Right lobe of liver (tissue), 6 donors: ENCODE measurements at places on chromosomes 2 and 18.

DNA sequence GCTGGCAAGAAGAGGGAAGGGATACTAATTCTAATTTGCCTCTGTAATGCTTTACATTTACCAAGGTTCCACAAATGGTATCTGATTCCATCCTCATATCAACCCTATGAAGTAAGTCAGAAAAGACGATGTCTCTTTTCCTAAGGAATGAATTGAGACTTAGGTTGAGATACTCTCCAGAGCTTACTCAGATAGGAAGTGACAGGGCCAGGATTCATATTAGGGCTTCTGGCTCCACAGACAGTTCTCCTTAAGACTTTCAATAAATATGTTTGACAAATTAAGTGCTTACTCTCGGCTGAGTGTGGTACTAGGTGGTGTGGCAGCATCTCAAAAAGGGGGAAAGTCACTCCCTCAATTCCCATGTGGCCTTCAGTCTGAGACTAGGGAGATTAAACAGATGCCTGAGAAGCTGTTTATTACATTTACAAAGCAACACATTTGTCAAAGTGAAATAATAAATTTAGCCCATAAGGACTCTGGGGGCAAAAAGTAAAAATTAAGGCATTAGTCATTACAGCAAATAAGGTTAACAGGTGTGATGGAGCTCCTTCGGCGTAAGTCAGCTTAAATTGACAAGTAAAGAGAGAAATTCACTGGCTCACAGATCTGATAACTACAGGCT is 14.2 kb downstream of the CDK15 start:
- DNase-seq: no peak

- no peak for DNase-seq
These were observed 57.0 kb upstream of the NOL4 start for GRCh38 chr18:34281722-34282121.

- no peak for DNase-seq
These were observed 564.4 kb upstream of the LINC00305 start for GRCh38 chr18:64713284-64713683.

DNA sequence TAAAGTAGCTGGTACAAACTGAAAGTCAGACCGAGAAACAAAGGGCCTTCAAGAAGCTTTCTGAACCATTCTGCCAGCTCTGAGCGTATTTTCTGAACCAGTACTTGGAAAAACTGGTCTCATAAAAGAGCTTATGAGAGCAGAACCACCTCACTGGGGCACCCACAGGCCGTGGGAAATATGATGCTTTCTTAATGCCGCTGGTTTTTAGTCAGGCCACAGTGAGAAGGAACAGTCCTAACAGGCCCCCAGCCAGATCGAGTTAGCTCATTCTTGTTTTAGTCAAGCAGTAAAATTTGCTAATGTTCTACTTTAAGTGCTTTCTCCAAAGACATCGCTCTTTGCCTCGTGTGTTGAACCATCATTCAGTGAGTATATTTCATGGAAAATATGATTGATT is 12.7 kb upstream of the NOSTRIN start:
- DNase-seq: no peak

GRCh38 chr2:43569921-43570320 is 25.9 kb downstream of the THADA start:
- no peak for DNase-seq

- no peak for DNase-seq
These were observed 94.0 kb upstream of the CNGA3 start for GRCh38 chr2:98252038-98252773.

DNA sequence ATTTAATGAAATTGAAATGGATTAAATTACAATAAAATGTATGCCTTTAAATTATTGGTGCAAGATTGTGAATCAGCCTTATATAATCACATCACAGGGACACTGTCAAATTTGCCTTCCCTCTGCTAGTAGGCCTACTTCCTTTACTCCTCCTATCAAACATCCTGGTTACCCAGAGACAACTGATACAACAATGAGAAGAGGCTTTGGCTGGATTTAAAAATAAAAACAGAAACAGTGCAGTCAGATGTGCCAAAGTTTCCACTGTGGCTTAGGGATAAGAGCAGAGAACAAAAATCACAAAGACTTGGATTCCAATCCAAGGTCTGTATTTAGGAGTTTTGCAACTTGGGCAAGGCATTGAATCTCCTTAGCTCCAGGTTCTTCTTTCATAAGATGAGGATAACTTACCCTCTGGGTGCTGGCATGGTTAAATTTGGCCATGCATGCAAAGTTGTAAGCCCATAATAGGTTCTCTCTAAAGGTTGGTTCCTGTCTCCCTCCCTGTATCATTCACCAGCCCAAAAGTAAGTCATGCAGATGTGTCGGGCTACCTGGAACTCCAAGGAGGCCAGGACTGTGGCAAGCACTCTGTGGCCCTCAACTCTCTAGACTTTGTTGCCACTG is 99.3 kb upstream of the LRATD1 start:
- DNase-seq: no peak

DNA sequence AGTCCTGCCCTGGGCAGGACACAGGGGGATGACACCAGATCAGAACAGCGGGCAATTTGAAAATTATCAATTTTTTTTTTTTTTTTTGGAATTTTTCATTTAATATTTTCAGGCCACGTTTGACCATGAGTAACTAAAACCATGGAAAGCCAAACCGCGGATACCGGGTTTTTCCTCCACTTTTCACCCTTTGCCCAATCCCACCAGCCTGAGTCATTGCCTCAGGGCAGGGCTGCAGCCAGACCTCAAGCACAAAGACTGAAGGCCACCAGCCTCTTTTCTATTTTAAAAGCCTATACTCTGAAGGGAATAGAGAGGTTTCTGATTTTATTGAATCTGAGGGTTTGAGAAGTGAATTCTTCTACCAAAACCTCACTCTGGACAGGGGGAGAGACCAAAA is 381.1 kb downstream of the IRS1 start:
- DNase-seq: no peak

DNA sequence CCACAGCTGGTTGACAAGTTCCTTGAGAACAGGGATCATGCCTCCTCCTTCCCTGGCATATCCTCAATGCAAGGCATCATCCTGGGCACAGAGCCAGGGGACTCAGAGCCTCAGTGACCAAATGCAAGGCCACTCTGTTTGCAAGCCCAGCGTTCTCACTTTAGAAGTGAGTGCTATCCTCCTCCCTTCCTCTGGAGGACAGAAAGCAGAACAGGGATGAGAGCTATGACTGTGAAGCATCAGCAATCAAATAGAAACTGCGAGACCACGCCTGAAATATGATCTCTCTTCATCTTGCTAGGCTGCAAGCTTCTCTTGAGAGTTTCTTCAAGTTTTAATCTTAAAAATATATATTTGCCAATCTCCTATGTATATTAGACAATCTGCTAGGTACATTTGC is 119.8 kb downstream of the LRATD1 start:
- no peak for DNase-seq

DNA sequence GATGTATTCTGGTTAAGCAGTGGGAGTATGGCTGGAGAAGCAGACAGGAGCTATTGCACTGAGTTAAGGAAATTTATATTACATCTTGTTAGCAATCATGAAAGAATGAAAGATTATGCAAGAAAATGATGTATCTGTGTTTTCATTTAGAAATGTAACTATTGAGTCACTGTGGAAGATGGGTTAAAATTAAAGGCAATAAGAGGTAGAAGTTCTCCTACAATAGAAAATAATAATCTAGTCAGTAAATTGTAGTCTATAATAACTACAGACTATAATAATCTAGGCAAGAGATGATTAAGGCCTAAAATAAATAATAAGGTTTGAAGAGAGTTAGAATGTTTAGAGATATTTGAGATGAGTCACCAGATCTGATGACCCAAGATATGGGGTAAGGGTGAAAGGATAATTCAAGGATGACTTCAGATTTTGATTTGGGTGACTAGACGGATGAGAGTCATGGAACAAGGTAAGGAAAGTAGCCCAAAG is 371.9 kb upstream of the KCNH7 start:
- no peak for DNase-seq

DNA sequence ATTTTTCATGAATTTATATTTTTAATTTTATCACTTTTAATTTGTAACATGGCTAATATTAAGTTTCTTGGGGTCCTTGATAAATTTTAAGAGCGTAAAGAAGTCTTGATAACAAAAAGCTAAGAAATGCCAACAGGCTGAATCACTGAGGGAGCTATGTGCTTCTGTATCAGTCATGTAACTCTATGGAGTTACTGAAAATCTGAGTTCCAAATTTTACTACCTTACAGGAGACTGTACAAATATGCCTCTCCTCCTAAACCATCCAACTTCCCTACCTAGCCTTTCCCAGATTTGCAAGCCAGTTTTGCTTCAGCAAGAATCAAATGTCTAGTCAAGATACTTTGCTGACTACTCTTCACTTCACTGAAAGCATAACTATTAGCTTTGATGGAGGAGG is 35.7 kb downstream of the FEZ2 start:
- no peak for DNase-seq

GRCh38 chr2:221241072-221241471 is 331.0 kb downstream of the EPHA4 start:
- DNase-seq: no peak

DNA sequence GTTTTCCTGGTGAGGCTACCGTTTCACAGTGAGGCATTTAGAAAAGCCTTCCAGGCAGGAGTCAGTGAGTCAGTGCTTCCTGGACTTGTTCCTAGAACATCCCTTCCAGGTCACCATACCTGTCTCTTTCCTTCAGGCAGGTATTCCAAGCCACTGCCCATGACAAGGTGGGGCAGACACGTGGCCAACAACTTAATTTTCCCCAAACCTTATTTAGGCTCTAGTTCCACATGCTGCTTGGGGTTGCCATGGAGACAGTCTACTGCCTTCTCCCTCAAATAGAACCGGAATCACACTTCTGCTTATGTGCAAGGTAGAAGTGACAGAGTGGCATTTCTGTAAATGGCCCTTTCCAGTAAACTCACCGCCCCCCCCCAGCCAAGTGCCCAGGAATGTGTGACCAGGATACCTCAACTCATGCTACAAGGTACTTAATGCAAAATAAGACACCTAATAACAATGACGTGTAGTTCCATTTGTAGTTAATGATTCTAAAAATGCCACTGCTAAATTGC is 258.3 kb downstream of the PRKCE start:
- no peak for DNase-seq

DNA sequence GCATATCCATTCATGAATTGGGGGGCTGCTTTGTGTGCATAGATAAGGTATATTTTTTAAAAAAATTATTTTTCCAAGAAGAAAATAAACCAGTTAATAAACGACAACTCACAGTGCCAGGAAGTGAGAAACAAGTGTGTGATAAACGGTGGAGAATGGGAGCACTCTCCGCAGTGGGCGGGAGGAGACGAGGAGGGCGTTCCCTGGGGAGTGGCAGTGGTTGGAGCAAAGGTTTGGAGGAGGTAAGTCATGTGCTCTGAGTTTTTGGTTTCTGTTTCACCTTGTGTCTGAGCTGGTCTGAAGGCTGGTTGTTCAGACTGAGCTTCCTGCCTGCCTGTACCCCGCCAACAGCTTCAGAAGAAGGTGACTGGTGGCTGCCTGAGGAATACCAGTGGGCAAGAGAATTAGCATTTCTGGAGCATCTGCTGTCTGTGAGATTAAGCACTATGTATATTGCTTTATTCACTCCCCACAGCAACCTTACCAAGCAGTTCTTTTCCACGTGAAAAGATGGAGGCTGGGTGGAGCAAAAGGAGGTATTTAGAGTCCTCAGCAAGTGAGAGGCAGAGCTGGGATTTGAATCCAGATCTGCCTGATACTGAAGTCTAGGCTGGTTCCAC is 27.0 kb upstream of the CASP8 start:
- DNase-seq: peak; percentile 92

DNA sequence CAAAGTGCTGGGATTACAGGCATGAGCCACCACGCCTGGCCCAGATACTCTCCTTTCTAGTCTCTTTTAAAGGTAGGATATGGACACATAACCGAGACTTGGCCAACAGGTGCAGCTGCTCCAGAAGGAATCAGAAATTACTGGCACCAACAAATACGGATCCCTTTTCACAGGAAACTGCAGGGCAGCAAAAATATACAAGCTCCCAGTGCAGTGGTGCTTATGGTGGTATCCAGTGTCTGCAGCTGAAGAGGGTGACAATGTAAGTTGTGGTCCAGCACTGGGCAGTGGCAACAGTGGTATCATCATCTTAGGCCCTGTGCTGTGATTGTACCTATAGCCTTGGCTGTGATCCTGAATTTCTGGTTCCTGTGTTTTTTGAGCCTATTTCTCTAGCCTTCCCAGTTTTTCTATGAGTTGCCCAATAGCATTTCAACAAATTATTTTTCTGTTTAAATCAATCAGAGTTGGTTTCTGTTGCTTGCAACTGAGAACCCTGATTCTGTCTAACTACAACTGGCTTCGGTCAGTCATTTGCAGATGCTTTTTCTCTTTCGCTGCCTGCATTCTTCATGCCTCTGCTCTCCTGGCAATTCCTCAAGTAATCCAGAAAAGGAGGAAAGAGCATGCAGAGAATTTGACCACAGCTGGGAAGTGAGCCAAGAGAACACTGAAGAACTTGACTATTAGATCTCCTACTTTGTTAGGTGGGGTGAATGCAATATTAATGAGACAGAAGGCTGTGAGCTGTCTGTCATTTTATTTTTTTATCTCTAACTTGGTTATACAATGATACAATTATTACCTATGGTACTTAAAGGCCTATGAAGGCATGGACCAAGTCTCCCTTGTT is 30.8 kb upstream of the EML4 start:
- no peak for DNase-seq

GRCh38 chr18:9101730-9102507 is 580 bp upstream of the NDUFV2 start:
- no peak for DNase-seq

- no peak for DNase-seq
These were observed 1.8 kb upstream of the HJURP start for GRCh38 chr2:233856184-233856583.

DNA sequence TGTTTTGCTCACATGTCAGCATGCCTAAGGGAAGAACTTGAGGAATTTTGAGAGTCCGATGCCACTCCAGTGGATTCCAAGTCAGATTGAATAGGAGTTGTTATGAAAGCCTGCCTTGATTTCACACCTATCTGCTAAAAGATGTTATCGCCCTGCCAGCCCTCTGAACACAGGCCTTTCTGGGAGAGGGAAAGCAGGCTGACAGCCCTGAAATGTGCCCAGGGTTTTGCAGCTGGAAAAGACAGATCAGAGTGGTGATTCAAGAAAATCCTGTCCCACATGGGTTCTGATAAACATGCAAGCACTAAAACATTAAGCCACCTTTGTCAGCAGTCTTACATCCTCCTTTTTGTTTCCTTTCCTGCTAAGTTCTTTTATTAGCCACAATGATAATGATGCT is 1752.9 kb upstream of the CELF4 start:
- DNase-seq: no peak

- no peak for DNase-seq
These were observed 110.3 kb downstream of the CMPK2 start for GRCh38 chr2:6755456-6755855.

GRCh38 chr2:133140620-133141019 is 427.6 kb downstream of the NCKAP5 start:
- DNase-seq: no peak
